Effector memory CD8-positive, alpha-beta T cell (primary cell): ENCODE measurements at places on chromosomes 16 and 17.
A peak's percentile ranks its signal among the peaks of the same experiment; 100 is the strongest.

DNA sequence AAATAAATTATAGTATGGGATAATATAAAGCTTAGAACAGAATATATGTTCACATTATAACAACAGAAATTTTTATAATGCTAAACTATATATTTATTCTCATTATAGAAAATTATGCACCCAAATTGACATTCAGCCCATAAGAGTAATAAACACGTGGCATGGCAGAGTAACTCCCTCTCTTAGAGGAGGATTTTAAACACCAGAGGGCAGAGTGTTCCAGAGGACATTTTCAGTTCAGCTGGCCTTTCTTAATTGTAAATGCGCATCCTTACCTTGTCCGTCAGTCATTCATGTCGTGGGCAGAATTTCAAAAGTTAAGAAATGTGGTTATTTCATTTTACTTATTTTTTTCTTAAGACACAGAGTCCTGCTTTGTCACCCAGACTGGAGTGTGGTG lies 147.1 kb downstream of the TANC2 start:
- DNase-seq: no peak

DNA sequence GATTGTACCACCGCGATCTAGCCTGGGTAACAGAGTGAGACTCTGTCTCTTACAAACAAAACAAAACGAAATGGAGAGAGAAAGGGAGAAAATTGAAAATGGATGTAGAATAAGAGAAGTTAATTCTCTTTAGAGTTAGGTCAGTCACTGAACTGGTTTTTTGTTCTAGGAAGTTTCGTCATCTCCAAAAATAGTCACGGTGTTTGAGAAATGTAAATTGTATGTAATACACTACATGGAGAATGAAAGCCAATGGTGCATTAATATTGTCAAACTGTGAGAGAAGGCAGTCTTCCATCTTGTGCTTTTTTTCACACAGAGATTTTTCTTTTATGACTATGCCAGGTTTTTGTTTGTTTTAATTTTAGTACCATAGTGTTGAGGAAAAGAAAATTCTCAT lies 145.9 kb downstream of the BCAS3 start:
- no peak for DNase-seq

- no peak for DNase-seq
These were observed 47.1 kb downstream of the CMIP start for GRCh38 chr16:81491541-81492188.

- DNase-seq: no peak
These were observed 50.8 kb downstream of the PARN start for GRCh38 chr16:14579266-14579665.

- DNase-seq: no peak
These were observed 9.7 kb downstream of the ZNHIT3 start for GRCh38 chr17:36496018-36496789.

DNA sequence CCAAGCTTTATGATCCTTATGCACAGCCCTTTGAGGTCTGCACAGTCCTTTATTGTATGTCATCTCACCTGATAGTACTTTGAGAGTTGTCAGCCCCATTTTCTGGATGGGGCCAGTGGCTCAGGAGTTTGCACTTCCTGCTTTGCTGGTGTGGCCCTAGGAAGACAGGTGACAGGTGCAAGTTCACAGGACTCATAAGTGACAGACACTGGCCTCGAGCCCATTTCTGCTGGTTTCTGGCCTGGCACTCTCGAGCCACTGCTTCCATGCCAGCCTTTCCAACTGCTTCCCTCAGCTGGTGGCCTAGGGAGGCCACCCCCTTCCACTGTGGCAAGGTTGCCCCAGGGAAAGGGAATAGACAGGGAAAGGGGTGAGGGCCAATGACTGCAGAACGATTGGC lies 84.4 kb upstream of the CCL1 start:
- DNase-seq: no peak

- DNase-seq: no peak
These were observed 319.0 kb upstream of the IRX3 start for GRCh38 chr16:54605536-54606066.

GRCh38 chr17:77450742-77451244 lies 310.0 kb downstream of the SEC14L1 start:
- DNase-seq: no peak

- peak; percentile 6 for DNase-seq
These were observed 678 bp downstream of the CDR2L start for GRCh38 chr17:74987909-74988711.

DNA sequence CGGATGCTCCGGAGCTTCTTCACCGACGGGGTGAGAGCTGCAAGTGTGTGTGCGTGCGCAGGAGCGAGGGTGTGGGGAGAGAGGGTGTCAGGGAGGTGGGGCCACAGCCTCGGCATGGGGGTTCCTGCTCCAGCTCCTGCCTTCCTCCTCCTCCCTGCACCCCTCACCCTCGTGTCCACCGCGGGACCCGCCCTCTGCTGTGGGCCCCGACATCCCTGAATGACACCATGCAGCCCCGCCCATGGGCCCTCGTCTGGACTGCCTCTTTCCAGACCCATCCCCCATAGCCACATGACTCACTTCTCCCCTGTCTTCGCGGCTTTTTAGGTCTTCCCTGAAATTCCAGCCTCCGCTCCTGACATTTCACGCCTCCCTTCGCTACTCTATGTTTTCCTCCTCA lies 41.6 kb downstream of the ARHGAP23 start:
- no peak for DNase-seq

DNA sequence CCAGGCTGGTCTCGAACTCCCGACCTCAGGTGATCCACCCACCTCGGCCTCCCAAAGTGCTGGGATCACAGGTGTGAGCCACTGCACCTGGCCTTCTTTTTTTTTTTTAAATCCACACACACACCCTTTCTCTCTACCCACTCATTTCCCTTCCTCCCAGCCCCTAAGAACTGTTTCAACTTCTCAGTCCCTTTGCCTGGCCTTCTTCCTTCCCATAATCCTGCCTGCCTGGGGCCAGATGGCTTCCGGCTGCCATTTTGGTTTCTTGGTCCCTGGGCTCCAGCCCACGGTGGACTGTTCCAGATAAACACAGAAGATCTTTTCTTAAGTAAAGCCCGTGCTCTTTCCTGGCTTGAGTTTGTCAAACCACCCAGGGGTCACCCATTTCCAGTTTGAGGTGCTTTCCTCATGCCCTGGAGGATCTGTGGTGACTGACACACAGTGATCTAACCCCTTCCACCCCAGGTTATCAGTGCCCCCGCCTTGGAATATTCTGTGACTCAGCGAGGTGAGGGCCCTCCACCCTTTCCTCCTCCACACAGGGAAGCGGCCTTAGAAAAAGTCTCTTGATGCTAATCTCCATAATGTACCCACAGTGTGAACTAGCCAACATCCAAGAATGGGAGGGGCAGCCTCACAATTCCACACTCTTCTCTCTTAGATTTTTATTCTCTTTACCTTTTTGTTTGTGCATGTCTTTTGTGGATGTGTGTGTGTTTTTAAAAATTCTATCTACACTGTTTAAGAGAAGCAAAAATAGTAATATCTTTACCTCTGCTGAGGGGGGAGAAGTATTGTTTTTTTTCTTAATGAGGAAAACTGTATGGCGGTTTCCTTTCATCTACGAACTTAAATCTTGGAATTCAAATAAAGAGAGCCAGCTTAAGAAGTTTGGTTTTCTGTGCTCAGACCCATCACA lies 60.0 kb downstream of the CRISPLD2 start:
- DNase-seq: no peak

DNA sequence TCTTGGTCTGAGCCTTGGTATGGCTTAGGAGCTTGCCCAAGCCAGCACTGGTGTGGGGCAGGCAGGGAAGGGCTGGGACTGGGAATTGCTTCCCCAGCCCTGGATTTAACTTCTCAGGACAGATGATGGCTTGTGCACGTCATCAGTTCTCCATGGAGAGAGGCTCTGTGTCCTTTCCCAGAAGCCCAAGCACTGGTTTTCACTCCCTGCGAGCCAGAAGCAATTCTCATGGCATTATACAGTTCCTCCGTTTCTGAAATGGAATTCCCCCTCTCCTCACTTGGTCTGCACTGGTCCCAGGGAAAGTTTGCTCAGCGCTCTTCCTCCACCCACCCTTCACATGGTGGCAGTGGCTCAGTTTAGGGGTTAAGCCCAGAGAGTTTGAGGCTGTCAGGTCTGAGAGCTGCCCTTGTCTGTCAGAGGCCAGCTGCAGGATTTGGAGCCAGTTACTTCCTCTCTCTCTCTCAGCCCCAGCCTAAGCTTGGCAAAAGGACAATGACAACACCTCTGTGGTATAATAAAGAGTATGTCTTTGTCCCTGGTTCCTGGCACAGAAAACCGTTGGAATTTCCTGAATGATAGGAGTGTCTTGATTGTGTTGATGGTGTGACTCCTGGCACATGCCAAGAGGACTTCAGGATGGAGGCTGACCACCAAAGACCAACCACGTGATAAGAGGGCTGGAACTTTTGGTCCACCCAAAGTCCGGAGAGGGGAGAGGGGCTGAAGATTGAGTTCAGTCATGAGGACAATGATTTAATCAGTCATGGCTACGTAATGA lies 219.6 kb upstream of the TNRC6C start:
- no peak for DNase-seq

GRCh38 chr17:64081802-64082799 lies 47.8 kb downstream of the ERN1 start:
- peak; percentile 36 for DNase-seq

- DNase-seq: peak; percentile 48
These were observed 631 bp downstream of the KREMEN2 start for GRCh38 chr16:2964475-2965336.

DNA sequence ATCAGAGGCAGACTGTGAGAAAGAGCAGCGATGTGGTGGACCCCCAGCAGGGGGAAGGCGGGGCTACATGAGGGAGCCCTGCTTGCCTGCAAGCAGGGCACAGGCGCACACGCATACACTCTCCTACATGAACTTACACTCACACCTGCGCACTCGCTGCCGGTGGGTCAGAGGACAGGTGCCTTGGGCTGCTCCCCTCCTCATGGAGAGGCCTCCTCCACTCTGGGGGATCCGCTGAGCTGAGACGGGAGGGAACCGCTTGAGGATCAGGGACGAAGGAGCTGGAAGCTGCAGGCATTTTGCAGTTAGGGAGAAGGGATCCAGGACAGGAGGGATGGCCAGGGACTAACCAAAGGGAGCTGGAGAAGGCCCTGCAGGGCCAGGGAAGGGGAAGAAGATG lies 14.2 kb downstream of the OSBPL7 start:
- DNase-seq: no peak

- no peak for DNase-seq
These were observed 27.4 kb upstream of the CDH3 start for GRCh38 chr16:68617734-68618133.

DNA sequence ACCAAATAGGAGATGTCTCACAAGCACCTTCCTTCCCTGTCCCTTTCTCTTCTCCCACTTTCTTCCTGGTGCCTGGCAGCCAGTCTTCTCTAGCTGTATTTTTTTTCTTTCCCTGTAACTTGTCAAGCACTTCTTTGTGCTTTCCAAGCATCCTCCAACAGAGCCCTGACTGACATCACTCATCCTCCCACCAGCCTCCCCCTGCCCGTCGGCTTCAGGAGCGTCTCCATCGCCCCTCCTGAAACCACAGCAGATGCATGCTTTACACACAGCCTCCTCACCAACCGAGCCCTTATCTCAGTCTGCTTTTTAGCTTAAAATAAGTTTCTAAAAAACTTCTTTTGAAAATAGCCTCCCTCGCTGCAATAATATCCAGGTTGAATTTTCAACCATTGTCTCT lies 268.7 kb upstream of the CDH5 start:
- no peak for DNase-seq

GRCh38 chr17:64403881-64404460 lies 13.3 kb upstream of the PECAM1 start:
- no peak for DNase-seq

- no peak for DNase-seq
These were observed 113.8 kb downstream of the ABCC12 start for GRCh38 chr16:48041981-48042421.

GRCh38 chr16:14489460-14489859 lies 140.6 kb downstream of the PARN start:
- DNase-seq: no peak

DNA sequence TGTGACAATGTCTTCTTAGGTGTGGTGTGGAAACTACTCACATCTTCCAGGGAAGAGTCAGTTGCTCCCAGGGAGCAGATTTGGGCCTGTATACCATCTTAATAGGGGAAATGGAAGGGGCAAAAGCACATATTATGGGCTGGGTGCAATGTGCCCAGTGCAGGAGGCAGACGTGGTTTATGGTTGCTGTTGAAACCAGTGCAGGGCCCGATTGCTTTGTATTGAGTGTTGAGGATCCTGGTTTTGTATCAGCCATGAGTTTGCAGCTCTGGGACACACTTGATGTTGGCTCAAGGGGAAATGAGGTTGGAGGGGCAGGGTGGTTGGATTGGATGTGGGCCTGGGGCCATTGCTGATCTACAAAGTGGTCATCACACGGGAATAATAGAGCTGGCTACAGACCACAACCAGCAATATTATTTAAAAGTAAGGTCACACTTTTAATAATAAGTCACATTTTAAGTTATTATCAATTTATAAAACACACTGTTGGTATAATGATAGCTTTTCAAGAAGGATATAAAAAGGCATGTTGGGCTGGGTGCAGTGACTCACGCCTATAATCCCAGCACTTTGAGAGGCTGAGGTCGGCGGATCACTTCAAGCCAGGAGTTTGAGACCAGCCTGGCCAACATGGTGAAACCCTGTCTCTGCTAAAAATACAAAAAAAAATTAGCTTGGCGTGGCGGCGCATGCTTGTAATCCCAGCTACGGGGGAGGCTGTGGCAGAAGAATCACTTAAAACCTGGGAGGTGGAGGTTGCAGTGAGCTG lies 302.4 kb downstream of the SEC14L1 start:
- no peak for DNase-seq

GRCh38 chr17:82407255-82407654 lies 10.9 kb upstream of the HEXD start:
- no peak for DNase-seq

DNA sequence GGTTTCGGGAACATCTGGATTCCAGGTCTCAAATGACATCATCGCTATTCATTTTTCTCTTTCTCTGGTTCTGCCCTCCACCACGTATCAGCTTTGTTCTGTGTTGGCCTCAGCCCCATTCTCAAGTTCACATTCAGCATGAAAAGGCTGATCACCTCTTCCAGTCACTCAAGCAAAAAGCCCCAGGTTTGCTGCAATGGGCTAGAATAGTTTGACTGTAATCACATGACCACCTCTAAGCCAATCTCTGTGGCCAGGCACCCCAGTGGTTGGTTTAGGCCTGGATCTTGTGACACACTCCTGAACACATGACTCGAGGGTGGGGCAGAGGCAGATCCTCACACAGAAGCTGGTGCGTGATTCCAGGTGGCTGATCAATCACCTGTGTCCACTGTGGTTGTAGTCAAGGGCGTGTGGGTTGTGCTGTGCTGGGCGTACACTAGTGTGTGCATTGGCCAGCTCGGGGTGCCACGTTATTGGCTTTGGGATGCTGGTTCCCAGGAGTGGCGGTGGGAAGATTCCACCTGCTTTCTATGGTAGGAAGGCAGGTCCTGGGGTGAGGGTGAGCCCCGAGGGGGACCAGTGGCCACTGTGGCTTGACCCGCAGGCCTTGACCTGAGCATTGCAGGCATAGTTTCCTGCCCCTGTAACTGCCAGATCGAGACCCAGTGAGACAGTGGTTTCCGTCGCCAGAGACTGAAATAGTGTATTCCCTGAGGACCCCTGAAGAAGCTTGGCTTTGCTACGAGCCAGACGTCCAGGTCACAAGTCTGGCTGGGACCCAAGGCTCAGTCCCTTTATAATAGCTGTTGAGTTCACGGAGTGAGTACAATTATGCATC lies 12.0 kb downstream of the EEF2K start:
- no peak for DNase-seq
